ENCODE measurements at places on chromosomes 16 and 17.
A peak's percentile ranks its signal among the peaks of the same experiment; 100 is the strongest.

GRCh38 chr16:85291302-85292148 lies 179.3 kb upstream of the CIBAR2 start:
- no peak for DNase-seq

DNA sequence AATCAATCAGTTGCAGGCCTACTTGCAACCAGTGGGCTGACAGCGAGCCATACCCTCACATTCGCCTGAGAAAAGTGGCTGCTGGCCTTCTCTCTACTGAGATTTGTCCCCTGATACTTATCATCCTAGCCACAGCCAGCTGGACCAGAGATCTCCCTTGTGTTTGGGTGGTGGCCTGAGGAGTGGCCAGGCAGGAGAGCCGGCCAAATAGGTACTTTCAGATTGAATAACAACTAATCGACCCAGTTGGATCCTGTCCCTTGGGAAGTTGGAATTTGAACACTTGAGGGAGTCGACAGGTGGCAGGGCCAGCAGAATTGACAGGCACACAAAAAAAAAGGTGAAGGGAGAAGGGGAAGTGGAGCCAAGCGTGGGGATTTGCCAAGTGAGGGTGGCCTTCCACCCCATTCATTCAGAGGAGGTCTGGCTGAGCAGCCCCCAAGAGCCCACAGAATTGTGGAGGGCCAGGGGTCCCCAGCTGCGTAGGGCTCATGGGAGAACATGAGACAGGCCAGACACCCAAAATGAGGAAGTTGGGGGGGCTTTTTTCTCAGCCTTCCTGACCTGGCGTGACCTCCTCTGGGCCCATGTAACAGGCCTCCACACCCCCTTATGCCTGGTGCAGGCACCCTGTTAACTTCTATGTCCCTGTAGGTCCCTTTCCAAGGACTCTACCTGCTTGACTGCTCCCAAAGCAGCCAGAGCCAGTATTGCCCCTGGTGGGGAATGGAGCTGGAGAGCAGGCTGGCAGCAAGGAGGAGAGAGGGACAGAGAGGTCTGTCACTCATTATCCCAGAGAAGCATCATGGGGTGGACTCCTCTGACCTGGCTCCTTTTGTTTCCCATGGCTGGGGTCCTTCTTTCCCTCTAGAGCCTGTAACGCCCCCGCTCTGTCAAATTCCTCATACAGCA lies 2.9 kb upstream of the RANGRF start:
- no peak for DNase-seq

DNA sequence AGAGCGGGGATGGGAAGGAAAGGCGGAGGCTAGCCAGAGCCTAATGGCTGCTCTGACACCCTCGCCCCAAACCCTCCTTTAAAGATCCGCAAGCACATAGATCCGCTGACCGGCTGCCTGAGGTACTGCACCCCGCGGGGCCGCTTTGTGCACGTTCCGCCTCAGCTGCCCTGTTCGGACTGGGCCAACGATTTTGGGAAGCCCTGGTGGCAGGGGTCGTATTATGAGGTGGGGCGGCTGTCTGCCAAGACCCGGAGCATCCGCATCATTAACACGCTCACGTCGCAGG lies 663 bp downstream of the CYB5D1 start:
- peak; percentile 31 for DNase-seq

DNA sequence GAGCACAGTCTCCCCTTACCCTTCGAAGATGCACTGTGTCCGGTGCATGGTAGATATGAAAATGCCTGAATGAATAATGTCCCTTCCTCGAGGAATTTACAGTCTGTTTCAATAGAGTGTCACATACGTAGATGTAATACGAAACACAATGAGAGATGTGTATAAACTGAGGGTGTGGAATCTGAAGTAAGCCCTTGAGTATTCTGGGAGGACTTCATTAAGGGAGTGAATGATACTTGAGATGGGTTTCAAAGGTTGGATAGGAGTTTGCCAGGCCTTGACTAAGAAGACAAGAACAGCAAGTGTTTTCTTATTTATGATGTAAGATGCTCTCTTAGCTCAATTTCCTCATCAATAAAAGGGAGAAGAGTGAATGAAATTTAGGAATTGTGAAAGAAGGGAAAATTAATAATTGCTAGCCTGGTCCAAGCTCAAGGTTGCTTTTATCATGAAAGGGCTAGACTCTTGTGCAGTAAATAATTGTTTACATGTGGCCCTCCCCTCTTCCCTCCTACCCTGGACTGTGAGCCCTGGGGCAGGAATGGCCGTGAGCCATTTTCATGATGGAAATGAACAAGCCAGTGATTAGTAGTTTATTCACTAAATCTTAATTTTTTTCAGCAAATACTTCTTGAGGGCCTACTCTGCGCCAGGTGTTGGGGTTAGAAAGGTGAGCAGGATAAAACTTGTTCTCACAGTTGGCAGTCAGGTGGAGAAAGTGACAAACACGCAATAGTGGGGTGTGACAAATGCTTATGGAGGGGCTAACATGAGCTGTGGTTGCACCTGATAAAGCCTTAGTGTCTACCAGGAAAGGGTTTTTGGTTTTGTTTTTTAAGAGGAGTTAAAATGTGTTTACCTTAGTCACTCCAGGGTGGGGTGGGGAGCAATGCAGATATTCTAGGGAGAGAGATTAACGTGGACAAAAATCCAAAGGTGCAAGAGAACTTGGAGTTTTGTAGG lies 1.6 kb downstream of the KIF22 start:
- no peak for DNase-seq

Data from trophoblast cell (in vitro differentiated cells and primary cell).